ENCODE measurements at places on chromosomes 12 and 14.

DNA sequence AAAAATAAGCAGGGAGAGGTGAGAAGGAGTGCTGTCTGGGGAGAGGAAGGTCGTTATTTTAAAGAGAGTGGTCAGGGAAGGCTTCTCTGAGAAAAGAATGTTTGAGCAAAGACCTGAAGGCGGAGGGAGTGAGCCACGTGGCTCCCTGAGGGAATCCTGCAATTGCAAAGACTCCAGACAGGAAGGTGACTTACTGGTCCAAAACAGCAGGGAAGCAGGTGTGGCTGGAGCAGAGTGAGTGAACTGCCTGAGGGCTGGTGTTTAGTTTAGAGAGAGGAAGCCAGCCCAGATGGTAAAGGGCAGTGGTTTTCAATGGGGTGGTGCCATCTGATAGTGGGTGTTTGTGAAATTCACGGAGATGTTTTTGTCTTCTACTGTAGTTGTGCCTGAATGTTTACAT is 58.8 kb upstream of the LTA4H start:
- no peak for DNase-seq

- DNase-seq = no peak
Measured at GRCh38 chr14:28767030-28767852, 654 bp downstream of the FOXG1 start.

DNA sequence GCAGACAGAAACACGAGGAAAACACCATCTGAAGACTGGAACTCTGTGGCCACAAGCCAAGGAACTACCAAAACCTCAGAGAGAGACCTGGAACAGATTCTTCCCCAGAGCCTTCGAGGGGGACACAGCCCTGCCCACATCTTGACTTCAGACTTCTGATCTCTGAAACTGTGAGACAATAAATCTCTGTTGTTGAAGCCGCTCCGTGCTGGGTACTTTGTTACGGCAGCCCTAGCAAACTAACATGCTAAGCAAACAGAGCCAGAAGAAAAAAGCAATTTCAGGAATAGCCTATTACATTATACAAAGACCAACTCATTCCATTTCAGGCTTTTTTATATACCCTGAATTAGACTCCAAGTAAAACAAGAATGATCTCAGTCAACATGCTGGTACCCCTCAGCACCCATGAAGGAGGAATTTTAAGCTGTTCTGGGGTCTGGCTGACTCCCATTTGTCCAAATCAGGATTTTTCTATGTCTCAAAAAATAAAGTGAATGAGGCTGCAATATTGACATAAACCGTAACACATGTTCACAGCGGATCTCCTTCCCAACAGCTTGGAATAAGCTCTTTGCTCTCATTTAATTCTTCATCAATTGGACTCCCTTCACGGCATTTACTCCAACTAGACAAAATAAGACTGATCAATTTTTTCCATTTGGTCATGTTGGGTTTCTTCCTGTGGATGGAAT is 190.1 kb downstream of the FOXN3 start:
- no peak for DNase-seq

GRCh38 chr12:104375775-104376174 is 72.2 kb downstream of the EID3 start:
- DNase-seq = no peak

GRCh38 chr12:117226505-117226904 is 36.2 kb upstream of the FBXO21 start:
- no peak for DNase-seq

- no peak for DNase-seq
Measured at GRCh38 chr14:32808644-32809043, 130.0 kb upstream of the NPAS3 start.

All from right cardiac atrium (tissue), 5 donors.